ENCODE measurements at places on chromosomes 16 and 17.

DNA sequence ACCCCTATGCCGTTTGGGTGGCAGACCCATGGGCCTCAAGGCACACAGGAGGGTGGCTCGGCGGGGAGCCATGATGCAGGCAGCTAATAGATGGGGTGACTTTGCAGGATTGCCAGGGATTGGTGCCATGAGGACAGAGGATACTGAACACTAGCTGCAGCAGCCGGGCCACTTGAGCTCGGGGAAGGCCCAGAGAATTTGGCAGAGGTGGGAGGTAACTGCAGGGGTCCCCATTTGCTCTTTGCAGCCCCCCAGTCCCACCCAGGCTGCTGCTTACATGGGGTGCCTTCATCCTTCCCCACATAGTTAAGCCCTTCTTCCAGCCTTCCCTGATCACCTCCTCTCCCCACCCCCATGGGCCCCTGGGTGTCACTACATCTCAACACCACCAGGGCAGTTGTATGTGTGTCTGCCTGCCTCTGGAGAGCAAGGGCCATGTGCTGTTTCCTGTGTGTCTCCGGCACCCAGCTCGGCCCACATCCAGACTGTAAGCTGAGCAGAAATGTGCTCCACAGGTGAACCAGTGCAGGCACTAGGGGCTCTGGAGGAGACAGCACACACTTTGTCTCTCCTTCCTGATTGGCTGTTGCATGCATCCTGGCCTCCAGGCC, 52.0 kb downstream of the SREBF1 start:
- DNase-seq = peak; percentile 54

DNA sequence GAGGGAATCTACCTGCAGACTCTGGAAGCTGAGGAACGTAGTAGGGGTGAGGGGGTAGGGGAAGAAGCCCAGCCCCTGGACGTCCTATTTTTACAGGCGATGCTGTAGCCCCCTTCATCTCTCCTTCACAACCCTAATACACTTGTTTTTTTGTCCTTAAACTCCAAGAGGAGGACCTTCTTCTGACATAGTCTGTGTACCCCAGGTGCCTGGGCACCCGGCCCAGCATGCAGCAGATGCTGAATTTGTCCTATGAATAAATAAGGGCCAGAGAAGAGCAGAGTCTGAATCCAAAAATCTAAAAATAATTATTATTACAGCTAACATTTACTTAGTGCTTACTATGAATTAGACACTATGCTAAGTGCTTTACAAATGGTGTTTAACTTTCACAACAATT, 5.1 kb downstream of the KIF18B start:
- DNase-seq = no peak

- DNase-seq = no peak
Observed at GRCh38 chr17:66889480-66890230, 54.7 kb downstream of the CACNG5 start.

GRCh38 chr16:88049561-88050545, 98.6 kb downstream of the BANP start:
- no peak for DNase-seq

DNA sequence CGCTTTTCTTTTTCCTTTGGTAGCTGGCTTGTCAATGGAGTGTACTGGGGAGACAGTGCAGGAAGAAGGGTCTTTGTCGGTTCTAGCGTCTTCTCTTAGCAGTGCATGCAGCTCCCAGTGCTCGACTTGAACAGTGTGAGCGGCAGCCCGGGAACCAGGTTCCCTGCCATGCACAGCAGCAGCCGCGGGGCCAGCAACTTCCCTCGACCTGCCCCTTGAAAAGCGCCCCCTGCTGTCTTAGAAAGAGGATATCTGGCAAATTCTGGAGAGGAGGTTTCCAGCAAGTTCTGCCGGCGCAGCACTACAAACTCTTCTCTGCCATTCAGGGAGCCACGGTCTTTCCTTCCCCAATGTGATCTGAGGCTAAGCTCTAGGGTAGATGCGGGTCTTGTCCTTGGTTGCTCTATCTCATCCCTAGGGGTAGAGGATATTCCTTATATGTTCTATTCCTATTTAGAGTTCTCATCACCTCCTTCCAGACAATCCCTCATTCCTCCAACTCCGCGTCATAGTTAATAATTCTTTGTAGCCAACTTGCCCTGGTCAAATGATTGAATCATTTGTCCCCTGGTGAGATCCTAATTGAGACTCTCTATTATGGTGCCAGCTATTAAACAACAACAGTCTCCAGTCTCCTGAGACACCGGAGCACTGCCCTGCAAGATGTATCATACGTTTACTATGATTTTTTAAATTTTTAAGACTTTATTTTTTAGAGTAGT, 451.3 kb downstream of the PMP22 start:
- no peak for DNase-seq

GRCh38 chr17:45077643-45078042, 16.5 kb downstream of the NMT1 start:
- no peak for DNase-seq

DNA sequence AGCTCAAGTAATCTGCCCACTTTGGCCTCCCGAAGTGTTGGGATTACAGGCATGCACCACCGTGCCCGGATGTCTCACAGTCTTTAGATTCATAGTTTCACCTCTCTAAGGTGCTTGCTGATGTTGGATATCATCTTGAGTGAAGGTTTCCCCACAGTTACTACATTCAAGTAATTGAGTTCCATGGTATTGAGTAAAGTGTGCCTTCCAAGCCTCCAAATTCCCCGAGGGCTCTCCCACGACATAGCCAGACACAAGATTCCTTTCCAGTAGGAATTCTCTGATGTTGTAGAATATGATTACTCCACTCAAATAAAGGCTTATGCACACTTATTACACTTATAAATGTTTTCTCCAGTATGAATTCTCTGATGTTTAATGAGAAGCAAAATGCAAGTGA, 16.3 kb upstream of the ZNF652 start:
- DNase-seq = no peak

DNA sequence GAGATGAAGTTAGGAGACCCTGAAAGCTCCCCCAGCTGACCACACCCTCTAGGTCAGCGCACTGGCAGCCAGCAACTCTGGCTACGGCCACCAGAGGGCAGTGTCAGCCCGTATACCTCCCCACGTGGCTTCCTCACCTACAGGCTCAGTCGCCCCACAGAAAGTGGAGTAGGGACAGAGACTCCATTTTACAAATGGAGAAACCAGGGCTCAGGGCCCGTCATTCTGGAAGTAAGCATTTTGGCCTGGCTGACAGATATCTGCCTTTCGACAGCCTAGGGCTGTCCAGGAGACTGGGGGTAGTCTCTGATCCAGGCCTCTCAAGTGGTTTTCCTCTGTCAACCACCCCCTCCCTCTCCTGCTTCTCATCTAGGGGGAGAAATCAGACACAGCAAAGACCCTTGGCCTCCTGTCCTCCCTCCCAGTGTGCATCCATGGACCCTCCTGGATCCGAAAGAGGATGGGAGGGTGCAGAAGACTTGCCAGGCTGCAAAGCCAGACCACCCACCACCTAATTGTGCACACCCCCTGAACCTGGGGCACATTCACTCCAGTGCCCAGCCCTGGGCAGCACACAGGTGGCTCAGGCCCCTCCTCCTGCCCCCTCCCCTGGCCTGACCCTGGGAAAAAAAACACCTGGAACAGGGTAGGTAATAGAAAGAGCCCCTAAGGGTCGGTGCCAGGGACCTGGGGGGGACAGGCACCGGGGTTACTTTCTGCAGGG, 3.8 kb upstream of the HAP1 start:
- DNase-seq = peak; percentile 53

DNA sequence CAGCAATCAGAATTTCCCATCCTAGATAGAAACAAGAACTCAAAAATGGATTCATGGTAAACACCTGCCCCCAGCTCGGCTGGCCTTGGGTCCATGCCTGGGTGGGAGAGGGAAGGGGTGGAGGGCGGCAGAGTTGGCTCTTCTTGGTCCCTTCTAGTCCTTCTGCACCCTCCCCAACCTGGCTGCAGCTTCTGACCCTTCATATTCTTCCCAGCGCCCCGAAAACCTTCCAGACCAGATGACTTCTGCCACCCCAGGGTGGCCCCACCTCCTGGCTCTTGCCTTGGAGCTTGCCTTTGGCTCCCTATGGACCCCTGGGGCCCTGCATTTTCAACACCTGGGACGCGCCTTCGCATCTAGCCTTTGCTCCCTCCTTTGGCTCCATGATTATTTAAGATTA, 5.4 kb upstream of the GJD3 start:
- no peak for DNase-seq

DNA sequence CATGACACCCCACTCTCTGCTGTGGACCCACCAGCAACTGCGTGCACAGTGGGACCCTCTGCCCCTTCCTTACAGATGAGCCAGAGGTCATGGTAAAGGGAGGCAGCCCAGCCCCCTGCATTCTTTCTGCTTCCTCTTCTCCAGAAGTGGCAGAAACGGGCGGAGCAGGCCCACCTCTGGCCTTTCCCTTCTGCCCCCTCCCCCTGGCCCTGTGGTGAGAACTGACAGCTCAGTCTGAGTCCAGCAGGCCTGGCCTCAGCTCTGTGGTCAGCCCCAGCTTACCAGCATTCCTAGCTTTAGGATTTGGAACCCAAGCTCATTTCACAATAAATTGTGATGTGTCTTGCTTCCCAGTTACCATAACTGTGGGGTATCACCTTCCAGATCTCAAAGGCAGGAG, 4.8 kb upstream of the ANKRD11 start:
- DNase-seq = no peak

GRCh38 chr16:9739301-9739700, 442.9 kb downstream of the GRIN2A start:
- no peak for DNase-seq

DNA sequence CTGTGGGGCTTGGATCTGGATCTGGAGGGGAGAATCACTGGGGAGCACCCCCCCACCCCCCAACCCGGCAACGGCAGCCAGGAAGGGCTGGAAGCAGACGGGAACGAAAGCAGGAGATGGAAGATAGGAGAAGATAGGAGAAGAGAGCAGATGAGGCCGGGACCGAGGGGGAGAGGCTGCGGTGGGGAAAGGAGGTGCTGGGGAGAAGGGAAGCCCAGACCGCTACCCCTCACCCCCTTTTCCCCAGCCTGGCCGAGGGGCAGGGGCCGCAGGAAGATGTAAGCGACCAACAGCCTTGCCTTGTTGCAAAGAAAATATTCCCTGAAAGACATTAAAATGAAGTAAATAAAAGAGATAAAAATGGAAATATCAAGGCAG, 26.8 kb upstream of the CBFA2T3 start:
- DNase-seq = no peak

GRCh38 chr16:83807710-83808572, at the start of gene HSBP1:
Gene HSBP1, plus strand, starts transcription at chr16:83807978. Its CDS starts 99 bp downstream, at chr16:83808077.
- DNase-seq = peak; percentile 84

- no peak for DNase-seq
Observed at GRCh38 chr17:75153780-75154194, 525 bp downstream of the JPT1 start.

- no peak for DNase-seq
Observed at GRCh38 chr17:14730821-14731220, 429.9 kb downstream of the HS3ST3B1 start.
